ENCODE measurements at places on chromosomes 11 and 22.

- DNase-seq, result no peak
Observed at GRCh38 chr22:32866953-32867352, 65.4 kb downstream of the TIMP3 start.

DNA sequence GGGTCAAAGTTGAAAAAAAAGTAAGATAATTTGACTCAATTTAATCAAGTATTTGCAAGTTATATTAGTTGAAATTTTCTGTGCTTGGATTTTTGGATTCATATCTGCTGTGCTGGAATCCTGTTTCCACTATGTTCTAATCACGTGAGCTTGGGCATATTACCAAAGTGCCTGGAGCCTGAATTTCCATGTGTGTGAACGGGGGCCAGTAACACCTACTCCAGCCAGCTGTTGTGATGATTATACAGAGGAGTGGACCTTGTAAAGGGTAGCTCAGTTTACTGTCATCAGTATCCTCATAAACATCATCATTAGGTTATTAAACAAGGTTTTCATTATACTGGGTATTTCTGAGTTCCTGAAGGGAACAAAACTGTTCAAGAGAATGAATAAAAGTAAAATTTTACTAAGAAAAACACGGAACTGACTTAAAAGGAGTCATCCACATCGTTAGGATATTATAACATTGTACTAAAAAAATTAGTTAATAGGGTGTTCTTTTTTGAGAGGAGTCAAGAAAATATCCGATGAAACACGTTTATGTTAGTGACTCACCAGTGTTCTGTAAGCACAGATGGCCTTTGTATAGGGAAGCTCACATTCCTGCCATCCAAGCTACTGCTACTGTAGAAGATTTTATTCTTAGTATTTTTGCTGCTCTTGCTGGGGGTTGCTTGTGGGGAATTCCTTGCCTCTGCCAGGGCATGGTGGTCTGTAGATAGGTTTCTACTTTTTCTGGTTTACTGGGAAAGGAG is 144.1 kb downstream of the ARHGAP42 start:
- DNase-seq, result no peak

DNA sequence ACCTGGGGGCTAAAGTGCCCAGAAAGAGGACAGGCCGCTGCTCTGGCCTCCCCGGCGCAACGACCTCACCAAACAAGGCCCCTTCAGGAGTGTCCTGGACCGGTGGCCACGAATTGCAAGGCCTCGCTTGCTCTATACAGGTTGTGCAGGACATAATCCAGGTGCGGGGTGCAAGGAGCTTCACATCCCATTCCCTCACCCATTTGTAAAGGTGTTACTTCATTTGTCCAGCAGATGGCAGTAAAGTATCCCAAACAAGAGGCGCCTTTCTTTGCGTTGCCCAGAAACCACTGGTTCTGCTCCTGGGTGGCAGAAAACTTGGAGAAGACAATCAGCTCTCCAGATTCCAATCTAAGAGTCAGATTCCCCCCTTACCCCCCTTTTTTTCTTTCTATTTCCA is 35.9 kb upstream of the PRDM11 start:
- DNase-seq, result no peak

GRCh38 chr11:849951-850774 is 7.5 kb downstream of the TSPAN4 start:
- no peak for DNase-seq

DNA sequence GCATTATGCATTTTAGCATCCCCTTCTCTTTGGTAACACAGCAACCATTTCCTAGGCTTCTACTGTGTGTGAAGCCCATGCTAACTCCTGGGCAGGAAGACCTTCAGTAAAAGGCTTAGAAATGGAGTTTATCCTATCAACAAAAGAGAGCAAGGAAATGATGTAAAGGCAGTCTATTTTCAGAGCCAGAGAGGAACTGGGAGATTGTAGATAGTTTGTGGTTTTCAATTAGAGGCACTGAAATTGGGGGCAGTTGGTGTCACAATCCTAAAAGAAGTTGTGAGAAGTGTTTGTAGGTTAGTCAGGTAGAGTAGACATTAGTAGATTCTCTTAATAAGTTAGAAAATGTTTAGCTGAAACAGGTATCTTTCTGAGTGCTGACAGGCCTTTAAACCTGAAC is 7.1 kb downstream of the ACAD8 start:
- DNase-seq, result no peak

- DNase-seq, result no peak
Observed at GRCh38 chr11:12693094-12693478, 18.9 kb downstream of the TEAD1 start.

GRCh38 chr11:1078191-1078601 is 3.5 kb downstream of the MUC2 start:
- DNase-seq, result no peak

DNA sequence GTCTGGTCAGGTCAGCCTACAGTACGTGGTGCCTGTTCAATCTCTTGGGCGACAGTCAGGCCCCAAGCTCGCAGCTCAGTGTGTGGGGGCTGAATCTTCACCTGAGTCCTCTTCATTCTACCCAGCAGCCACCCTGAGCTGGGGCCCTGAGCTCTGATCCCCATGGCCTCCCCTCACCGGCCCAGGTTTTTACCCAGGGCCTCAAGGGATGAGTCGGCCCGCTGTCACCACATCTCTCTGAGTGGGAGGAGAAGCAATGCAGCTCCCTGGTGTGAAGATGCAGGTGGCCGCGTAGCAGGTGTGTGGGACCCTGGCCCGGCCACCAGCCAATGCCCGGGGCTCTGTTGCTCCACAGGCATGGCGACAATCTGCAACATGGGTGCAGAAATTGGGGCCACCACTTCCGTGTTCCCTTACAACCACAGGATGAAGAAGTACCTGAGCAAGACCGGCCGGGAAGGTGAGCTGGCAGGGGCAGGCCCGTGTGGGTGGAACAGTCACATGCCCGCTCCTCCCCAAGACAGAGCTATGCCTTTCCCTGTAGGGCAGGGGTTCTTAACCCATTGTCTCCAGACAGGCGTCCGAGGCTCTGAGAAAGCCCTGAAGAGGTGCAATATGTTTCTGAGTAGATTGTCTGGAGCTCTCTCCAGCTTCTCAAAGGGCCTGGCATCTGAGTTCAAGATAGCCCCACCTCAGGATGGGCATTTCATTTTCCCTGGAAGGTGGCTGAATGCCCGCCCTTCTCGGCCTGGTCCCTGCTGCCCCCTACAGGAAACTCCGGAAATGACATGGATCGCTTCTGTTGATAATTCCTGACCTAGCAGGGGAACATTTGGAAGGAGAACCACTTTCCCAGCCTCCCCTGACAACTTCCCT is 26.9 kb downstream of the POLR3H start:
- DNase-seq, result no peak

DNA sequence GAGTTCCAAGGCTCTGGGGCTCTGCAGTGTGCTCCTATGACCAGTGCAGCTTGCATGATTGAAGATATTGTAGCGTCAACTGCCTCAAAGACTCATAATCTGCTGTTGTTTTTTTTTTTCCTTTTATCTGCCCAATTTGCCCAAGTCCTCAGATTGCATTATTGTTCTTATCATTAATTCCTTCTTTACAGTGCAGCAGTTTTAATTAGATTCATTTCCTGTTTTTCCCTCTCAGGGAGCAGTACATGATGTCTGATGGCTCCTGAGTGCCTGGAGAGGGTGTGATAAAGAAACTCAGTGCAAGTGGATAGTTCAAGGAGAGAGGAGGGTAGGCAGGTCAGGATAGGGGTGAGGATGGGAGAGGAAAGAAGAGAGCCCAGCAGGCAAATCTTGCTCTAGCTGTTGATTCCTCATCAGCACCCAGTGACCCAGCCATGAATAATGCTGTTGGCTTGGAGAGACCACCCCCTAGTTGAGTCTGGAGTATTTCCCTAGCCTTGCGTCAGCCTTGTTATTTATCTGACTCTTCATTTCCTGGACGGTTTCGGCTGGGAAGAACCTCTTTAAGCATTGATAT is 219.6 kb upstream of the SESN3 start:
- DNase-seq, result no peak

GRCh38 chr22:46678003-46678657 is 57.9 kb downstream of the GRAMD4 start:
- DNase-seq, result no peak

DNA sequence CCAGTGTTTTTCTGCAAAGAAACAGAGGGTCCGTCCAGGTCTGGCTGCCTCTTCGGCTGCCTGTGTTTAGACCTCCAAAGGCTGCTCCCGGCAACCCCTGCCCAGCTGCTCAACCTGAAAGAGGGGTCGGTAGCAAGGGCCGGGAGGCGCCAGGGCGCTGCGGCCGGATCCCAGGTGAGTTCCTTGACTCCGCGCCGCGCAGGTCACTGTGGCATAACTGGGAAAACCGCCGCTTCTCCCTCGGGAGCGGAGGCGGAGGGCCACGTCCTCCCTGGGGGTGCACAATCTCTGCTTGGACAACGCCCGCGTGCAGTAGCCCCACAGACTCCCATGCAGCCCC is 1.0 kb upstream of the BRSK2 start:
- DNase-seq, result no peak

DNA sequence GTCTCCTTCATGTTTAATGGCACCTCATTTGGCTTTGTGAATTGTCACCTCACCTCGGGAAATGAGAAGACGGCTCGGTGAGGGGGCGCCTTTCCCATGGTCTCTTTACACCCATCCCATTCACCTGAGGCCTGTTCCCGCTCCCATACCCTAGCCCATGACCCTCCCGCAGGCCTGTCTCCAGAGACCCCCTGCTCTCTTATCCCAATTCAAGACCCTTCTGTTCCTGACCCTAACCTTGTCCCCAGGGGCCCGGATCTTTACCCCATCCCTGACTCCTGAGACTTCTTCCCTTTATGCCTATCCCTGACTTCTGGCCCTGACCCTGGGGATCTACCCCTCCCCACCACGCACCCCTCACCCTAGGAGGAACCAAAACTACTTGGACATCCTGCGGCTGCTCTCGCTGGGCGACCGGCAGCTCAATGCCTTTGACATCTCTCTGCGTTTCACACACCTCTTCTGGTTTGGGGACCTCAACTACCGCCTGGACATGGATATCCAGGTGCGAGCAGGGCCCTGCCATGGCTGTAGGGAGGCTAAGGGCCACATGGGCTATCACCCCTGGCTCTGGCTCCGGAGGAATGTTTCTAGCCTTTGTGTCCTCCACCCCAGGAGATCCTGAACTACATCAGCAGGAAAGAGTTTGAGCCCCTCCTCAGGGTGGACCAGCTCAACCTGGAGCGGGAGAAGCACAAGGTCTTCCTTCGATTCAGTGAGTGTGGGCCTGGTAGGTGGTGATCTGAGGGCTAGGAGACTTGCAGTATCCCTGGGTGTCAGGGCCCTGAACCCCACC is 7.9 kb downstream of the INPPL1 start:
- DNase-seq, result no peak

GRCh38 chr11:46120346-46121300 is 631 bp downstream of the PHF21A start:
- DNase-seq, result peak; percentile 19

DNA sequence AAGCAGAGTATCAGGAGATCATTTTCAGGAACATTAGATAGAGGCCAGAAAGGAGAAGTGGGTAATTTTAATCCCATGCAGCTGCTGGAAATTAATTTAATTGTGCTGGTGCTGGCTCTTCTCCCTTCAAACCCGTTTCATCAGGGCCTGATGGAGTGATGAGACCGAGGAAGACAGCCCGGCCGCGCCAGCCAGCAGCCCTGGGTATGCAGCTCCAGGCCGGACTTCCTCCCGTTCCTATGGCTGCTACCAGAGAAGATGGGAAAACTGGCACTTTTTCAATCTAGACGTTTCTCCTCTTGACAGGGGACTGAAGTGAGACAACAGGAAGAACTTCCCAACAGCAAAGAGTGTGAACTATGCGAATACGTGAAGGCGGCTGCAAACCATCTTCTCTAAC is 24.6 kb upstream of the ZBTB16 start:
- no peak for DNase-seq

- no peak for DNase-seq
Observed at GRCh38 chr11:88384669-88385005, 47.1 kb upstream of the CTSC start.

- no peak for DNase-seq
Observed at GRCh38 chr11:28227460-28227859, 119.3 kb downstream of the METTL15 start.

- no peak for DNase-seq
Observed at GRCh38 chr22:49106096-49106841, 721.4 kb downstream of the BRD1 start.

DNA sequence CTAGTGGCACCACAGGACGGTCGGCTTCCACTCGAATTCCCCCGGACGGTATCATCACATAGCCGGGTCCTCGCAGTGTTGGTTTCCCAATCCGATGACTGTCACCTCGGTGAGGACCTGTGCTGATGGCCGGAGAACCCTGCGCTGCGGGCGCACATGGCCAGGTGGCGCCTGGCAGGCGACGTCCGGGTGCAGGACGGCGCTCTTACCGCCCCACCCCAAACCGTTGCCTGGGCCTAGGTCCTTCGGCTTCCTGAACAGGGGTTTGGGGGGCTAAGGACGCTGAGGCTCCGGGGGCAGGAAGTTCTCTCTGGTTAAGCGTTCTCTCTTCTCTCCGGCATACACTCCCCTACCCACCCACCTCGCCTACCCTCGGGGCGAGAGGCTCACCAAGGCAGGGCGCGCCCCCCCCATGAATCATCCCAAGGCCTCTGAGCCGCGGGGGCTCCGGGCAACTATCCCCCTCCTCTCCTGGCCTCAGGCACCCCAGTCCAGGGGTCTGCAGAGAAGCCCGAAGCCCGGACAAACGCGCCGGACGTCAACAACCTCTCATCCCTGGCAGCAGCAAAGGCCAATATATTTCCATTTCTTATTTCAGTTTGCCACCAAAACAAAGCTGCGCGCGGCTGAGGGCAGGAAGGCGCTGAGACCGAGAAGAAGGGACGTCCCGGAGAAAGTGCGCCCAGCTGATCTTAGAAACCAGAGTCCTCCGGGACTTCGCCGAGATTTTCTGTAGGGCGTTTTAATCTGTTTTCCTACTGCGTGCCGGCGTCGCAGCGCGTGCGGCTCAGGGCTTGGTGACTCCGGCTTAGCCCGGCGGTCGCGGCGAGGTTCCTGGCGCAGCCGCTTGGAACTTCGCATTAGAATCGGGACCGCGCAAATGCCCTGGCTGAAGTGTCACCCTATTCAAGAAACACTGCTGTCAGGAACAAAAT is 5.6 kb downstream of the ALX4 start:
- DNase-seq, result no peak

- no peak for DNase-seq
Observed at GRCh38 chr22:47238690-47239473, 476.4 kb downstream of the TBC1D22A start.

DNA sequence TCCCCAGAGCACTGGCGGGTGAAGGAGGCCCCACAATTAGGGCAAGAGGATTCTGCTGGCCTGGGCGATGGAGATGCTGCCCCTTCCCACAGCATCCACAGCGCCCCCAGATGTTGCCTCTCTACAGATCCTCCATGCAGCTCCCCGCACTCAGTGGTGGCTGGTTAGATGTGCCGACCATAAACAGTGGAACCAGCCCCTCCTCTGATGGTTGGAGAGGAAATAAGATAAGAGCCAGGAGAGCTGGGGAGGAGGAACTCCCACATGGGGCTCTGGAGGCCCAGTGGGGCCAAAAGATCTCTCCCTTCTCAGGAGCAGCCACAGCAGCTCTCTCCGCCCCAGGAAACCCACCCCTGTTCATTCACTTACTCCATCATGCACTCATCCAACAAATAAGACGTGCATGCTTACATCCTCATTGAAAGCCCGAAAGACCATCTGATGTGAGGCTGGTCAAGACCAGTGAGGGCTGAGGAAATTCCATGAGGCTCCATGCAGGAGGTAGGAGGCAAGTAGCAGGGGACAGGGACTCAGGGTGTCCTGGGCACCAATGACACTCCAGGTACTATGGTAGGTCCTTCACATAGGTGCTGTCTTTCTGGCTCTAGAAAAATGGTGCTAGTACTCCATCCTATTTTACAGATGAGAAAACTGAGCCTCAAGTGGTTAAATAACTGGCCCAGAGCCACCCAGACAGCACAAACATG is 1.5 kb downstream of the PTGDR2 start:
- DNase-seq, result no peak

GRCh38 chr11:126267650-126268049 is 1.0 kb downstream of the SRPRA start:
- no peak for DNase-seq

All from stimulated activated CD8-positive, alpha-beta memory T cell treated with anti-CD3 and anti-CD28 coated beads, Interleukin-15, amount 100 ng/mL, for 48 hours (primary cell).